AG09319 (cell line): ENCODE measurements at places on chromosomes 11 and 22.
A peak's percentile ranks its signal among the peaks of the same experiment; 100 is the strongest.

- no peak for DNase-seq
Measured at GRCh38 chr22:42993651-42994275, 21.2 kb downstream of the PACSIN2 start.

DNA sequence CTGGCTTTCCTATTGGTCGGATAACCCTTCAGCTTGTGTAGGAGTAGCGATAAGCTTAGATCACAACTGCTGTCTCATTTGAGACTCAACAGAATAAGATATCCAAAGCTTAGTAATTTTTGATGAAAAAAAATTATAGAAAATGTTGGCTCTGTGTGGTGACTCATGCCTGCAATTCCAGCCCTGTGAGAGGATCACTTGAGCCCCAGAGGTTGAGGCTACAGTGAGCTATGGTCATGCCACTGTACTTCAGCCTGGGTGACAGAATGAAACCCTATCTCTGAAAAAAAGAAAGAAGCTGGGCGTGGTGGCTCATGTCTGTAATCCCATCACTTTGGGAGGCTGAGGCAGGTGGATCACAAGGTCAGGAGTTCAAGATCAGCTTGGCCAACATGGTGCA is 55.6 kb upstream of the RRM1 start:
- no peak for DNase-seq

- no peak for DNase-seq
Measured at GRCh38 chr11:6607190-6607795, 3.7 kb downstream of the ILK start.

DNA sequence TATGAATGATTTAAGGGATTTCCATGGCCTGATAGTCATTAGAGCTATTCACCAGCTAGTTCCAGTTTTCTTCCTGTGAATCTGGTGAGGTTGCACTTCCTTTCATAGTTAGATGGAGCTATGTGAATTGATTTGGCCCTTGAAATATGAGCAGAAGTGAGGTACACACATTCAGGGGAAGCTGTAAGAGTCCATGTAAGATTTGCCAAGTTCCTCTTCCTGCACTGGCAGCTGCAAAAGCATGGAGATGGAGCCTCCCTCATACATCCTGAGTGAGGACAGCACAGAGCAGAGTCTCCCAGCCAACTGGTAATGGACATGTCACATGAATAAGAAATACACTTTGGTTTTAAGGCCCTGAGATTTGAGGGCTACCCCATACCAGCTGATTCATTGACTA is 111.7 kb downstream of the CD44 start:
- DNase-seq, result no peak

GRCh38 chr11:68397256-68397655 is 63.3 kb upstream of the PPP6R3 start:
- no peak for DNase-seq

DNA sequence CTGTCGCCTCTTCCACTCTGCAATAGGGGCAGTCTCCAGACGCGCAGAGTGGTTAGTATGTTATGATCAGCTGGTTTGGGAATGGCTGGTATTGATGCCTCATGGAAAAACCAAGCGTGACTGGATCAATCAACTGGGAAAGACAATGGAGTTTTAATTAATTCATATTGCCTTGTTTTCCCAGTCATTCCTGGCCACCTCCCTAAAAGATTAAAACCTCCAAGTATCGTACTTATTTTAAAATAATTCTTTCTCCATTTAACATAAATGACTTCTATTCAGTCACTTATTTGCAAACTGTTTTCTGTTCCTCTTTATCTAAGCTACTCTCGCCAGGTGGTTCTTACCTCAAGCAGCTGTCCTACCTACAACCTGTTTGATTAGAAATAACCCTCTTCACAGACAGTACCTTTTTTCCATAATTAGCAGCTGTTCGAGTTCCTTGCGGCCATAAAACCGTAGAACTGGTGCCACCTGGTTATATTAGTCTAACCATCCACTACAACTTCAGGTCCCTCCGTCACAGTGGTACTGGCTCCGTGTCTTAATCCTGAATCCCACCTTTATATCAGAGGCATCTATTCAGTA is 898 bp downstream of the ZNF215 start:
- DNase-seq, result no peak

DNA sequence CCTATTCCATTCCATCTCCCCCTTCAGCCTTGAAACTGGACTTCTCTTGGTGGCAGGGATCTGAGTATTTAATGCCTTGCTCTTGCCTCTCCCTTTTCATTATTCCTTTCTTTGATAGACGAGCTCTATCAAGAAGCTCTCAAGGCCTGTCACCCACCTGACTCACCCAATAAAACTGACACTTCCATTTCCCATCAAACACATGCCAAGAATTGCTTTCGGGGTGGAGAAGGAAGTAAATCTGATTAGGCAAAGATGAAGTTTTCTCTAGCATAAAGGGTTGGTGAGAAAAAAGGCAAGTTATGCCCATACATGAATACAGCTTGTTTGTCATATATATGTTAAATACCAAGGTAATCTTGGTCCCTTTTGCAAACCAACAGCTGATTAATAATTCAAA is 34.9 kb upstream of the MYEOV start:
- no peak for DNase-seq

DNA sequence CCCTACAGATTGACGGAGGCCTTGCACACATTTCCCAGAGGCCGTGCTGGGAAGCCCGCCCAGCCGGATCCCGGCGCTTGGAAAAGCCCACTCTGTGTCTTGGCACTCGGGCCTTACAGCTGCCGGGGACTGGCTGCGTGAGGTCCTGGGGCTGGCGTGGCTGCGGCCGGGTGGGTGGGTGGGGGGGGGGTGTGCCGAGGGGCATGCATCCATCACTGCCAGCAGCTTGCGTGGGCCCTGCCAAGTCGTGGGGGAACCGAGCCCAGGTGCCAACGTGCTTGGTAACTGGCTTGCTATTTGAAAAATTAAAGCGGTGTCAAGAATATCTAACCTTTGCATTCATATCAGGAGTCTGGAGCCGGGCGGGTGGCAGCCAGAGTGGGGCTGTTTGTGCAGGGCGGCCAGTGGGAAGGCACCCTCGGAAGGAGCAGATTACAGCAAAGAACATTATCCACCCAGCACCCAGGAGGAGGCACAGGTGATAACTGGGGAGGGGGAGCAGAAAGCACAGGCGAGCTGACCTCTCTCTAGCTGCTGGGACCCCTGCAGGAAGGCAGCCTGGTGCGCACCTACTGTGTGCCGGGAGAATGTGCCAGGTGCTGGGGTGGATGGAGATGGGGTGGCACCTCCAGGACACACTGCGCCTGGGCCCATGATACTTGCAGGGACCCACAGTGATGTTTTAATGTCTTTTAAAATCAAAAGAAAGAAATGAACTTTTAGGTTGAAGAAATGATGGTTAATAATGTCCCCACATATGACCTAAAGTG is 28.5 kb upstream of the SMIM38 start:
- DNase-seq, result no peak

GRCh38 chr11:67344264-67344663 is 9.1 kb downstream of the POLD4 start:
- no peak for DNase-seq

DNA sequence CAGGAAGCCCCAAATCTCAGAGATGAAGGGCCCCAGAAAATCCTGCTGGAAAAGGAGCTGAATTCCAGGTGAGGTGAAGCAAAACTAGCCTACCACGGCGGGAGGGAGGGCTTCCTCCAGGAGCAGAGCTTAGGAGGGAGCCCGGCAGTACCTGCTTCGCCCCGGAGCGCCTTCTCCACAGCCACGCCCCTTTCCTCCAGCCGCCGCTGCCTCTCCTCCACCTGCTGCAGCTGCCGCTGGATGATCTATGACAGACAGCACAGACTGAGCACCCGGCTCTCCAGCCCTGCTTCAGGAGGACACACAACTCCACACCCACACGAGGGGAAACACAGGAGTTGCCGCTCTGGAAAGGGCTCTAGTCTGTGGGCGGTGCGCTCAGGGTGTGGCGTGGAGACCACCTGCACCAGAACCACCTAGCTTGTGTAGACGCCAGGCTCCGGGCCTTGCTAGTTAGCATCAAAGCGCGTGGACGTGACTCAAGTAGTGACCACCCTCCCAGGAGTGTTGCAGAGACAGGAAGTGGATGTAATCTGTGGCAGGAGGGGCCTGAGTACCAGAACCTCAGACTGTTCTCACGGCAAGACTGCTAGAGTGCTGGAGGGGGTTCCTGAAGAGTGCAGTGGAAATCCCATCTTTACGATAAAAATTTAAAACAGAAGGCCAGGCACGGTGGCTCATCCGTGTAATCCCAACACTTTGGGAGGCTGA is 34.6 kb upstream of the BID start:
- DNase-seq, result no peak

- DNase-seq, result no peak
Measured at GRCh38 chr22:35664955-35665587, 16.8 kb downstream of the APOL6 start.

- DNase-seq, result no peak
Measured at GRCh38 chr11:76735841-76736240, 47.3 kb upstream of the TSKU start.

DNA sequence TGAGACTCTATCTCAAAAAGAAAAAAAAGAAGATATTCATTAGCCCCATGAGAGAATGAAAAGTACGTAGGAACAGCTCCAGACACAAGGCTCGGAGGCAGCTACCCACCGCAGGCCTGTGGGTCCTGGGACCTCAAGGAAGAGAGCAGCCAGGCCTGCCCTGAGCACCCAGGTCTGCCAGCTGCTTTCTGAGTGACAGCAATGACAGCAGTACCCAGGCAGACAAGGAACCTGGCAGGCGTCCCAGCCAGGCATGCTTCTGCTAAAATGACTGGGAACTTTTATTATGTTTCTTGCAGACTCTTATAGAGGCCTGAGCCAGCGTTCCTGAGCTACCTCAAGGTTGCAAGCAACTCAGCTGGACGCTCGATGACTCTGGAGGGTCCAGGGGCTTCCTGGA is 31.6 kb downstream of the CPT1A start:
- no peak for DNase-seq

GRCh38 chr11:36053862-36054261 is 110.0 kb downstream of the LDLRAD3 start:
- DNase-seq, result no peak

GRCh38 chr11:107504981-107505380 is 47.4 kb upstream of the CWF19L2 start:
- DNase-seq, result no peak

DNA sequence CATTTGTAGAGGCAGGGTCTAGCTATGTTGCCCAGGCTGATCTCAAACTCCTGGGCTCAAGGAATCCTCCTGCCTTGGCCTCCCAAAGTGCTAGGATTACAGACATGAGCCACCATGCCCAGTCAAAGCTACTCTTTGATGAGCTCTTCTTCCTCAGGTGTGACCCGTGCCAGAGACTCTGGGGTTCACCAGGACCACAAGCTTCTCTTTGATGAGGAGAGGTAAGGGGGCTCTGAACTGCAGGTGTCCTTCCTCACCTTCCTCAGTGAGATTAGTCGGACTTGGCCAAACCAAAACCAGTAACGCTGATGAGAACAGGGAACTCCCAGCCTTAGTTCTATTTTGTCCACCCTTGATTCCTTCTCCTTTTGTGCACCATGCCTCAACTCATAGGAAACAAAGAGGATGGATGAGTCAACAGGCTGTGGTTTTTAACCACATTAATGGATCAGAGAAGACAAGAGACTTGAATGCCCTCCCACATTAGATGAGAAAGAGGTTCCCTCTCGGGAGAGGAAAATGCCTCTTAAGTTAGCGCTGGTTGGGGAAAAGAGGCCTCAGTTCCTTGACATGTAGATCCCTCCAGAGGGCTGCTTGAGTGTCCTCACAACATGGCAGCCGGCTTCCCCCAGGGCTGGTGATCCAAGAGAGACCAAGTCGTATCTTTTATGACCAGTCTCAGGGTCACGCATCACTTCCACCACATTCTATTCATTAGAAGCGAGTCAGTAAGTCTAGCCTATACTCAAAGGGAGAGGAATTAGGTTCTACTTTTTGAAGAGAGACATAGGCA is 25.7 kb upstream of the CTR9 start:
- DNase-seq, result no peak

DNA sequence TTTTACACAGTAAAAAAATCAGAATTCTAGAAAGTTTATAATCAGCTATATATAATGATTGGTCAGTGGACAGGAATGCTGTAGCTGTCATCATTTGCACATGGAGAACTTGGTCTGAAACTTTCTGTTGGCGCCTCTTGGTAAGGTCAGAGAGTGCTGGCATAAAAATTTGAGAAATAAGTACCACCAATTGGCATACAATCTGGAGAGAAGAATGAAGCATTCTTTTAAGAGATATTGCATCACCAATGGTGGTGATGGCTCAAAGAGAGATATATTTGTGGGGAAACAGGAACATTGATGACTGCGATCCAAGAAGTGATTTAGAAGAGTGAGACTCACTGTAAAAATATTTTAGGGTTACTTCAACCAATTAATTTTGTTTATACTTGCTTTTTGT is 19.8 kb upstream of the OOSP1 start:
- no peak for DNase-seq

GRCh38 chr11:111942829-111943228 is 5.7 kb downstream of the DIXDC1 start:
- no peak for DNase-seq

GRCh38 chr11:121595717-121596161 is 143.0 kb upstream of the SORL1-AS1 start:
- DNase-seq, result peak; percentile 98

DNA sequence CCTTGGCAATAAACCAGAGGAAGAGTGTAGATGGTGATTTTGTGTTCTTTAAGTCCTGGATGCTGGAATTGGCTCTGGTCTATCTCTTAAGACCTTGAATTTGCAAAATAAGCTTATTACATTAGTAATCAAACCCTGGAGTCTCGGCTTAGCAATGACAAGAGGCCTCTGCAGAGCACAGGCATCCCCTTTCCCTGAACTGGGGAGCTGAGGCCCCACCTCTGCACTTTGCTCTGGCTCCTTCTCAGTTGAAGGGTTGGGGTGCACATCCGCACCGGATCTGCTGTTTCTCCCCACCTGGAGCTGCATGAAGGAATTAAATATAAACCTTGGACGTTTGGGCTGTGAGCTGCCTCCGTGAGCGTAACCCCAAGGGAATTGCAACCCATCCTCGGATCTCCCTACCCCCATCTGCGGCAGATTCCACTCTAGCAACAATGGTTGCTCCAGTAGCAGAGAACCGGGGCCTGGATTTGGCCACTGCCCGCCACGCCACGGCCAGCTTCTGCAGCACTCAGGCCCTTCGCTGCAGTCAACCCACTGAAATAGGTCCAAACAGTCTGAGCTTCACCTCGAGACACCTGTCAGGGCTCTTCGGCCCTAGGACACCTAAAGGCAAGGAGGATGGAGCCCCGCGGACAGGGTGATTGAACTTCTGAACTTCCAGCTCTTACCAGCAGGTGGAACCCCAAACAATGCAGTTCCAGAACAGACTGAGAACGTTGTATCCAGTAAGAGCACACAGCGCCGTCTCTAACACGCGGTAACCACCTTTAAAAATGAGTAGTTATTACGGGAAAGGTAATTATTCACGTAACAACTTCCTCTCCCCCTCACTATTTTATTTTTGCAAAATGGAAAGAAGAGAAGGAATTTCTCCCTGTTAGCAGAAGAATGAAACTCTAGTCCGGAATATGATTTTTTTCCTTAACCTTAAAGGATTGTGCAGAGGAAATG is 54.8 kb upstream of the CAPRIN1 start:
- DNase-seq, result peak; percentile 37
